ENCODE measurements at places on chromosomes 16 and 17.
A peak's percentile ranks its signal among the peaks of the same experiment; 100 is the strongest.

DNA sequence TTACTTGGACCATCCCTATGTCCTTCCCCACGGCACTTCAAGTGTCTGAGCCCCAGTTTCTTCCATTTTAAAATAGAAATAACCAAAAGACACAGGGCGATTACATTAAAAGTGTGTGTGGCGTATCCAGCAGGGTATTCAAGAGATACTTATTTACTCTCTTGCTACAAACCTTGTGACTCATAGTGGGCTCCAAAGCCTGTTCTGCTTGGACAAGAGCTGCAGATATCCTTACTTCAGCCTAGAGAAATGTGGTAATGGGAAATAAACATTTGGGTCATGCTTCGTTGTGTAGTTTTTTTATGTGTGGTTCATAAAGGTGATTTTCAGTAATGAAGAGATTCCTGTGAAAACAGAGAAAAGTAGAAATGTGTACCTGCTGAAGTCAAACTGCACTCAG lies 288.9 kb upstream of the CDH11 start:
- DNase-seq, result no peak

- peak; percentile 81 for DNase-seq
Observed at GRCh38 chr16:31868691-31869167, 4.9 kb upstream of the ZNF267 start.

- no peak for DNase-seq
Observed at GRCh38 chr17:80942423-80943345, 49.0 kb upstream of the CHMP6 start.

GRCh38 chr17:54933921-54934320 lies 33.3 kb downstream of the TOM1L1 start:
- DNase-seq, result no peak

DNA sequence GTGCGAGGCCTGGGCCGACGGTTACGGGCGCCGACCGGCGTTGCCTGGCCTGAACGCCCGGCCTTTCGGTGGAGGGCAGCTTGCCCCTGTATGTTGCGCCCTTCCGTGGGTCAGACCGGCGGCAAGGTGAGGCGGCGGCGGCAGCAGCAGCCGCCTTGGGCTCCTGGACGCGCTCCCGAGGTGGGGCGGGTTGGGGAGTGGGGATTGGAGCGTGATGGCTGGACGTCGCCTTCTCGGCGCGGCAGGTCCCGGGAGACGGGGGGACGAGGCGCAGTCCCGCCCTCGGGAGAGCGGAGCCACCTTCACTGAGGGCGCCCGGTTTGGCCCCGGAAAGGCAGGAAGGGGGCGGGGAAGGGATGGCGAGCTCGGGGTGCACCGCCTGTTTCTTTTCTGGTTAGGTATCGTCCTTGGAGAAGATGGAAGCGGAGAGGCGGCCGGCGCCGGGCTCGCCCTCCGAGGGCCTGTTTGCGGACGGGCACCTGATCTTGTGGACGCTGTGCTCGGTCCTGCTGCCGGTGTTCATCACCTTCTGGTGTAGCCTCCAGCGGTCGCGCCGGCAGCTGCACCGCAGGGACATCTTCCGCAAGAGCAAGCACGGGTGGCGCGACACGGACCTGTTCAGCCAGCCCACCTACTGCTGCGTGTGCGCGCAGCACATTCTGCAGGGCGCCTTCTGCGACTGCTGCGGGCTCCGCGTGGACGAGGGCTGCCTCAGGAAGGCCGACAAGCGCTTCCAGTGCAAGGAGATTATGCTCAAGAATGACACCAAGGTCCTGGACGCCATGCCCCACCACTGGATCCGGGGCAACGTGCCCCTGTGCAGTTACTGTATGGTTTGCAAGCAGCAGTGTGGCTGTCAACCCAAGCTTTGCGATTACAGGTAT lies 671 bp downstream of the DGKE start:
- peak; percentile 61 for DNase-seq

DNA sequence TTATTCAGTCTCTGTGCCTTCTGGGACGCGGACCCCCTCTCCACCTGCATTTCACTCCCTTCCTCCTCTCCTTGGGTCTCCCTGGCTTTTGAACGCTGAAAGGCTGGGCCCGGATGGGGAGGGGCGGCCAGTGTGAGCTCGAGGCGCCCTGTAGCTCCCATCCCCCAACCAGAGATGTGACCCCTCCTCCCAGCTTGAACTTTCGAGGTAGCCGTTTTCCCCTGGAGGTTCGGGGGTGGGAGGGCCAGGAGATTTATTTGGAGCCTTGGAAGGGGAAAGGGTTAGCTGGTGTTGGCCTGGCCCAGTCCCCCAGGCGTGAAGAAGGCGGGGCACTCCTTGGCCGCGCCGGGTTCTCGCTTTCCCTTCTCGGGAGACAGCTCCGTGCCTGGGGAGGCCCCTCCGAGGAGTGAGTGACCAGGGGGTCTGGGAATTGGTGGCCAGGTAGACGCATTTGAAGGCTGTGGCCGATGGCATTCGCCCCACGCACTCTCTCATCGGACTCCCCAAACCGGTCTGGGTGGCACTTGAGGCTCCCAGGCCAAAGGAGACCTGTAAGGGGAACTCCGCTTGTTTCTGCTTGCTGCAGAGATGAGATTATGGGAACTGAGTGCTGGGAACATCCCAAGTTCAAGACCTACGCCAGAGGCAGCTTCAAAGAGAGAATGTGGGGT lies 942 bp downstream of the LDAF1 start:
- DNase-seq, result peak; percentile 41

DNA sequence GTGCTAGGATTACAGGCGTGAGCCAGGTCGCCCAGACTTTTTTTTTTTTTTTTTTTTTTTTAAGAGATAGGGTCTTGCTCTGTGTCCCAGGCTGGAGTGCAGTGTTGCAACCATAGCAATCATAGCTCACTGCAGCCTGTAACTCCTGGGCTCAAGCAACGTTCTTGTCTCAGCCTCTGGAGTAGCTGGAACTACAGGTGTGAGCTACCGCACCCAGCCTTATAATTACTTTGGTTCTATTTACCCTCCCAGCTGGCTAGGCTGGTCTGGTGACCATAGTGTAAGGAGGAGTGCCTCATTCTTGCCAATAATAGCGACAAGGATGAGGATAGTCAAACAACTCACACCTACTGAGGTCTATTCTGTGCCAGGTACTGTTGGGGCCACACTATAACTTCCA lies 39.6 kb upstream of the USP7 start:
- no peak for DNase-seq

GRCh38 chr17:45580924-45581323 lies 90.4 kb upstream of the PLEKHM1 start:
- no peak for DNase-seq

DNA sequence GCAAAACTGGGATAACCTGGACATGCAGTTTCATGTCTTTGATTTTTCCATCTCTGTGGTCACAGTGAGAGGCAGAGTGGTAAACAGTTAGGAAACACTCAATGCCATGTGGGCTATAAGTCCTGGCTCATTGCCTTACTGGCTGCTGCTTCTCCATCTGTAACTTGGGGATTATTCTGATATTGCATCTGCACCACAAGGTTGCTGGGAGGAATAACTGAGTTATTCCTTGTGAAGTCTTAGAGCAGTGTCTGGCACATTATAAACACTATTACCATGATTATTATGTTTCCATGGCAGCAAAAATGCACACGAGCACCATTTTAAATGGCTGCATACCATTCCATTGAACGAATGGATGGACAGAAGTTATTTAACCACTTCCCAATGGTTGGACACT lies 111.7 kb upstream of the CDH5 start:
- DNase-seq, result no peak

- no peak for DNase-seq
Observed at GRCh38 chr17:74875977-74876593, 3.3 kb upstream of the FDXR start.

GRCh38 chr16:49726155-49726554 lies 129.8 kb downstream of the ZNF423 start:
- DNase-seq, result no peak

DNA sequence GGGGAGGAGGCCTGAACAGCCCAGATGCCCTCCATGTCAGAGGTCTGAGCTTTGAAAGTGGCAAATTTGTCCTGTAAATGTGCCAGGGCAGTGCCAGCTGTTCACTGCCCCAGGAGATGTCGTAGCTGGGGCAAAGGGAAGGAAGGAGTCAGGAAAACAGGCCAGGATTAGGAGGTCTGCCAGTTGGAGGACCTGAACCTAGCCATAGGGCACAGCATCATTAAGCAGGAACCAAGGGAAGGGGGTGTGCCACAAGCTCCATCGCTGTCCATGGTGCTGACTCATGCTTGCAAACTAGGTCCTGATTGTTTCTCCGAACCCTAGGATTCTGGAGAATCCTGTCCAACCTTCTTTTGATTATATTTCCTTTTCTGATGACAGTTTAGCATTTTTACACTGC lies 124.2 kb downstream of the TMEM132E start:
- DNase-seq, result peak; percentile 65

DNA sequence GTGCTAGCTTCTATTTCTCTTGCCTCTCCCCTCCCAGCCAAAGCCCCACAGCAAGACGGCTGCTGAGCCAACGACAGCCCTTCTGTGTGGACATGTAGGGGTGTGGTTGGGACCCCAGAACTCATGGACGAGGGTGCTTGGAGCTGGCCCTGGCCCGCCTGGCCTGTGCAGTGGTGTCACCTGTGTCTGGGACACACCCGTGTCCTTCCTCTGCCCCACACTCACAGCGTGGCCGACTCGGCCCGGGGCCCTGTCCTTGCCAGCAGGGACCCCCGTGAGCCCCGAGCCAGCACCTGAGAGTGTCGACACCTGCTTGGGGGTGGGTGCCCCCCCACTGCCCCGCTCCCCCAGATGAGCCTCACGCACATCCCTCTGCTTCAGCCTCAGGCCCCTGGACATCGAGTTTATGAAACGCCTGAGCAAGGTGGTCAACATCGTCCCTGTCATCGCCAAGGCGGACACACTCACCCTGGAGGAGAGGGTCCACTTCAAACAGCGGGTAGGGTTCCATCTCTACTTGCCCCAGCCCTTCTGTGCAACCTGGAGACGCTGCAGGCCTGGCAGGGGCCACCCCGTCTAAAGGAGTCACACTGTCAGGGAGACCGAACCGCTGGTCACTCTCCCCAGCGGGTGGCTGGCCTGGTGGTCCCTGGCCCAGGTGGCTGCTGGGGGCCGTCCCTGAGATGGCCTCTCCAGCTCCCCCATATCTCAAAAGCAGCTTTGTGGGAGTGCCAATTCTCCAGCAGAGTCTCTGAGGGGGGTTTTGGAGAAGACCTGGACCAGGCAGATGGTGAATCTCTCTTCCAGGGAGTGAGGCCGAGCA lies 349.8 kb downstream of the SEC14L1 start:
- no peak for DNase-seq

DNA sequence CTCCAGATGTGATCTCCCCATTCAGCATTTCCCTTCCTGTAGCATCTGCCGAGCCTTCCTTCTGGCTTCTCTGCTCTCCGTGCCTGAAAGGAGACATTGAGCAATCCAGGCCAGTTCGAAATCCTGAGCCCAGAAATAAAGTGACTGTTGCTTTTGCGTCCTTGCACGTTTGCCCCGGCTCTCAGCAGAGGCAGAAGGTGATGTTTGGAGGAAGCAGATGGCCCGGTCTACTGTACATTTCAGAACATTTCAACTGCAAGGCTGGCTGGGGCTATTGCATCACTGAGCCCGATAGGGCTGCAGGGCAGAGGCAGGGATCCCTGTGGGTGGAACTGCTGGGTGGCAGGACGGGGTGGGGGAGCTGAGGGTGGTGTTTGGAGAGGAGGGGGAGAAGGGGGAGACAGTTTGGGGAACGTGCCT lies 29.4 kb downstream of the IRF8 start:
- no peak for DNase-seq

- DNase-seq, result no peak
Observed at GRCh38 chr16:82756283-82756599, 129.5 kb downstream of the CDH13 start.

- no peak for DNase-seq
Observed at GRCh38 chr17:16926571-16927451, 45.1 kb downstream of the TNFRSF13B start.

DNA sequence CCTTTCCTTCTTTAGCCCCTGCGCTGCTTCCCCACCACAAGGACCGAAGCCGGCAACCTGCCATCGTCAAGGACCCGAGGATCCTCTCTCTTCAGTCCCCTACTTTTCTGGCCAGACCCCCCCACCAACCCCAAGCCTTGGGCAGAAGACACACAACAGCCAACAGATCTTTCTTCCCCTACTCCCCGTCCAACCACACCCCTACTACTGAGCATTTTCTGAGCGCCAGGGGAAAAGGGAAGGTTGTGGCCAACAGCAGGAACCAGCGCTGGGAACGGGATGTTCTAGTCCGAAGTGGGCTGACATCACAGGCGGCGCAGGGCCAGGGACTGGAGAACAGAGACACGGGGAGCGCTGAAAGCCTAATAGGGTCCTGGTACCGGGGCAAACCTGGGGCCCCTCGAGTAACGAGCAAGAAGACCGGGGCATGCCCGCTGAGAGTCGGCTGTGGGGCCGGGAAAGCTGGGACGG lies 528 bp downstream of the PER1 start:
- peak; percentile 48 for DNase-seq

- DNase-seq, result no peak
Observed at GRCh38 chr16:3509470-3509928, 8.7 kb downstream of the CLUAP1 start.

DNA sequence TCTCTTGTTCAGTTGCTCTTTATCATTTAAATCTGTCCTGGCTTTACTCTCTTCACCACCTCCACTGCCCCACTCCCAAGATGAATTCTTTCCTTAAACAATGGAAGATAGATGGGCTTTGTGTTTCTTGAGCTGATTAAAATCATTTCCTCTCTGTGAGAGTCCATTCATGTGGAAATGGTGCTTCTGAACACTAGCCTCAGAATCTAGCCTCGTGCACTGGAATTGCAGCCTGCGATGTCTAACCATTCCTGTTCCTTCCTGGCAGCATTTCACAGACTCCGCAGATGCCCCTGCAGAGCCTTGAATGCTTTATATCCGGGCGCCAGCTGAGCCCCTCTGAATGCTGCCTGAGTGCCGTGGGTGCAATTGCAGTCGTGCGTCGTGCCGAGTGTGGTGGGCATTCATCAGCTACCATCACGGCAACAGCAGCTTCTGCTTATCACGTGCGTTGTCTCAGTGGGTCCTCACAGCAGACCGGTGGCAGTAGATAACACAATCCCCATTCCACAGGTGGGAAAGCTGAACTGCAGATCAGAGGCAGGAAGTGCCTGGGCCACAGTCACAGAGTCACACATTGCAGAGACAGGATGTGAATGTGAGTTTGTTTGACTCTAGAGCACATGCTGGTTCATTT lies 172.8 kb upstream of the WSCD1 start:
- DNase-seq, result no peak

- DNase-seq, result no peak
Observed at GRCh38 chr17:22516861-22517636, 824.7 kb downstream of the KCNJ18 start.

GRCh38 chr16:24686678-24687077 lies 42.8 kb upstream of the TNRC6A start:
- DNase-seq, result no peak

Measured in ACHN (cell line).